Stimulated activated naive B cell treated with anti-CD40 and anti-IgM and Interleukin-4, amounts not matched to agents 10 μg/mL and 1 μg/mL and 100 μg/mL, for 72 hours (primary cell): ENCODE measurements at places on chromosomes 4 and X.

DNA sequence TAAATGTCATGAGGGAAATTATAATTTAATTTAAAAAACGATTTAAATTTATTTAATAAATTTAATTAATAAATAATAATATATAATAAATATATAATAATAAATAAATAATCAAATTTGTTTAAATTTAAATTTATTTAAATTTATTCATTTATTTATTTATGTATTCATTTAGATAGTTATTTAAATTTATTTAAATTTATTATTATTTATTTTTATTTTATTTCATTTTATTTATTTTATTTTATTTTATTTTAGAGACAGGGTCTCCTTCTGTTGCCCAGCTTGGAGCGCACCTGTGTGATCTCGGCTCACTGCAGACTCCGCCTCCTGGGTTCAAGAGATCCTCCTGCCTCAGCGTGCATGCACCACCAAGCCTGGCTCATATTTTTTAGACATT lies 18.4 kb upstream of the PPP2R3B start:
- no peaks in the 10 kb centered on the region for H3K4me1 ChIP-seq
- H3K36me3 ChIP-seq: peaks cover 17% of the 10 kb centered on the region
- DNase-seq: no peak
- H3K4me3 ChIP-seq: no peak overlapping the region
- H3K27me3 ChIP-seq: no peaks in the 10 kb centered on the region
- H3K27ac ChIP-seq: no peak overlapping the region

DNA sequence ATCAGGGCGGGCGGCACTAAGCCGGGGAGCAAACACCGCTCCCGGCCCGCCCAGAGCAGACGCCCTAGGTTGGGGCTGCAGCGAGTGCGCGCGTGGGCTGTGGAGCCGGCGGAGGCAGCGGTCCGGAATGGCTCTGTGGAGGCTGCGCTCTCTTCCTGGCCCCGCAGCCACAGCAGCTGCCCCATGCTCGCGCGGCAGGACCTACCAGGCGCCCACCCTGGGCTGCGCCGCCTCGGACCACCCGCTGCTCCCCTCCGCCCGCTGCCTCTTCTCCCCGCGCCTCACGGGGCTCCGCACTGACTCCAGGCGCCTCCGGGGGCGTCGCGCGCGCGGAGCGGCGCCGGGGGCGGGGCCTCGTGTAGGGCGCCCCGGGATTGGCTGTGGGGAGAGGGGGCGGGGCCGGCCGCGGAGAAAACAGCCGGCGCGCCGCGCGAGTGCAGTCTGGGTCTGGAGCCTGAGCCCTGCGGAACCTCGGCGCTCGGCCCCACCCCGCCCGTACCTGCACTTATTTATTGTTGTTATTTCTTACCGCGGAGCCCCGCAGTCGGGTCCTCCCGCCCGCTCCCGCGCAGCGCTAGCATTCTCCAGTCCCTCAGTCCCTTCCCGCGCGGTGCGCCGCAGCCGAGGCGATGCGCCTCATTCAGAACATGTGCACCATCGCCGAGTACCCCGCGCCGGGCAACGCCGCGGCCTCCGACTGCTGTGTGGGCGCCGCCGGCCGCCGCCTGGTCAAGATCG lies at the start of gene RASL11B:
Gene RASL11B, plus strand, starts transcription at position 439 of the 738 bp plus-strand sequence. Its CDS starts 191 bp downstream, at position 630.
- peak within 1 kb of the TSS; percentile 84 for H3K4me3 ChIP-seq
- DNase-seq: peak; percentile 73
- peaks cover 7% of the 10 kb centered on the region for H3K36me3 ChIP-seq

GRCh38 chr4:55503169-55503568 lies 43.5 kb downstream of the CLOCK start:
- peaks cover 34% of the 10 kb centered on the region for H3K36me3 ChIP-seq
- H3K27ac ChIP-seq: no peak overlapping the region
- no peak overlapping the region for H3K4me3 ChIP-seq
- DNase-seq: no peak
- no peaks in the 10 kb centered on the region for H3K27me3 ChIP-seq
- peaks cover 6% of the 10 kb centered on the region for H3K4me1 ChIP-seq

DNA sequence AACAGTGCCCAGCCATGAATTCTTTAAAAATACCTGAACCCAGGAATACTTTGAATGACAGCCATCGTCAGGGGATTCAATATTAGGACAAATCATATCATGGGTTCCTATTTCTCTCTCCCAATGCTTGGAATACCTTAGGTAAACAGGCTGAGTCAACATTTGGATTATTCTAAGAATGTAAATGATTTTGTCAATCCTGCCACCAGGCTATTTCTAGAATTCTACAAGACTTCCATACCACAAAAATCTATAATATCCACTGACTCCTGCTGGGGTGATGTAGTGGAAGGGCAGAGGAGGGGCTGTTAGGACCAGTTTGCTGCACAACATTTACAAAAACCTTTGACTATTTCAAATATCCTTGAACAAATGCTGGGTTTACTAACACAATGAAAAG lies 65.2 kb downstream of the IGFBP7 start:
- no peaks in the 10 kb centered on the region for H3K36me3 ChIP-seq
- H3K27me3 ChIP-seq: no peaks in the 10 kb centered on the region

- no peak for DNase-seq
- H3K27me3 ChIP-seq: no peaks in the 10 kb centered on the region
- no peak overlapping the region for H3K4me3 ChIP-seq
- H3K27ac ChIP-seq: no peak overlapping the region
Observed at GRCh38 chr4:133982533-133983224, 218.9 kb downstream of the PABPC4L start.

DNA sequence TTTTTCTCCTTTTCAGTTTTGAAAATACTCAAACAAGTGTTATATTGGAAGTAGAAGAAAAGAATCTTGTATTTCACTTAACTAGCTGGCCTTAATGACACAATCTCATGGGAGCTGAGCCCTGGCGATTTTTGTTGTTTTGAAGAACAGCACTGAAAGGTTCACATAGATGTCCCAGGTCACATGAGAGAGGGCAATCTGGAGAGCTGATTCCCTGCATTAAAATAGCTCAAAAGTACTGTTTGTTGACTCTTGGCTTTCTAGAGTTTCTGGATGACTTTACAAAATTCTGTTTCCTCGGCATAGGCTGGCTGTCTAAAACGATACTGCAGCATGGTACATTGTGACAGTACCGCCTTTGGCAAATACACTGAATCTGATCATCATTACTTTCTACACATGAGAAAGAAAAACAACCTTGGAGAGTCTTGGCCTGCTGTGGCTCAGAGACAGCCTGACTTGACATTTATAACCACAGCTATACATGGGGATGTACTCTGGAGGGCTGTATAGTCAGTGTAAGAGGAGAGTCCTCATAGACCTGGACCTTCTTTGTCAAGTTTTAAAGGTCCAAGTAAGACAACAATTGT lies 119.8 kb upstream of the PDLIM3 start:
- H3K27ac ChIP-seq: no peak overlapping the region
- DNase-seq: no peak
- no peak overlapping the region for H3K4me3 ChIP-seq
- no peaks in the 10 kb centered on the region for H3K4me1 ChIP-seq
